GOT3 (cell line): ENCODE measurements at places on chromosomes 11 and 22.

- DNase-seq: no peak
Measured at GRCh38 chr11:117430293-117430955, 102.8 kb downstream of the CEP164 start.

GRCh38 chr22:21697880-21698279, 32.1 kb downstream of the PPIL2 start:
- DNase-seq: no peak

- DNase-seq: no peak
Measured at GRCh38 chr22:37870273-37870672, 21.1 kb downstream of the EIF3L start.

GRCh38 chr11:9380773-9381172, 3.7 kb upstream of the IPO7 start:
- DNase-seq: no peak
